AG20443 (cell line): ENCODE measurements at places on chromosomes 12 and 14.

GRCh38 chr12:75984577-75985182 is 46.9 kb downstream of the PHLDA1 start:
- no peak for DNase-seq

DNA sequence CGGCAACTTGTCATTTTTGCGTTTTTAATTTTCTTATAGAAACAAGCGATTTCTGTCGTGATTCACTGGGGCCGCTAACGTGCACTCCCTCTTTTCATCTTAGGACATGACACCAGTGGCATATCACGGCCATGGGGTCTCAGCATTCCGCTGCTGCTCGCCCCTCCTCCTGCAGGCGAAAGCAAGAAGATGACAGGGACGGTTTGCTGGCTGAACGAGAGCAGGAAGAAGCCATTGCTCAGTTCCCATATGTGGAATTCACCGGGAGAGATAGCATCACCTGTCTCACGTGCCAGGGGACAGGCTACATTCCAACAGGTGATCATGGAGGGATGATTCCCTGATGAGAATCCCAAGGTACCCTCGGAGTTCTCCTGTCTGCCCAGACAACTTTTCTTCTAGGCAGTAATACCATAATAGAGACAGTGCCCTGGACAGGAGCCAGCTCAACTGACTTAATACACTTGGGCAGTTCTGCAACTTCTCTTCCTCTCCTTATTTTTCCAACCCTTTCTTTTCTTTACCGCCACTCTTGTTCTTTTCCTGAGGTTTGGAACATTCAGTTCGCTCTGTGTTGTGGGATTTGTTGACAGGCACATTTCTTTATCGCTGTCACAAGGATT is 821 bp downstream of the TMEM106C start:
- DNase-seq = no peak

GRCh38 chr12:9365296-9365695 is 157.1 kb upstream of the PZP start:
- DNase-seq = no peak

DNA sequence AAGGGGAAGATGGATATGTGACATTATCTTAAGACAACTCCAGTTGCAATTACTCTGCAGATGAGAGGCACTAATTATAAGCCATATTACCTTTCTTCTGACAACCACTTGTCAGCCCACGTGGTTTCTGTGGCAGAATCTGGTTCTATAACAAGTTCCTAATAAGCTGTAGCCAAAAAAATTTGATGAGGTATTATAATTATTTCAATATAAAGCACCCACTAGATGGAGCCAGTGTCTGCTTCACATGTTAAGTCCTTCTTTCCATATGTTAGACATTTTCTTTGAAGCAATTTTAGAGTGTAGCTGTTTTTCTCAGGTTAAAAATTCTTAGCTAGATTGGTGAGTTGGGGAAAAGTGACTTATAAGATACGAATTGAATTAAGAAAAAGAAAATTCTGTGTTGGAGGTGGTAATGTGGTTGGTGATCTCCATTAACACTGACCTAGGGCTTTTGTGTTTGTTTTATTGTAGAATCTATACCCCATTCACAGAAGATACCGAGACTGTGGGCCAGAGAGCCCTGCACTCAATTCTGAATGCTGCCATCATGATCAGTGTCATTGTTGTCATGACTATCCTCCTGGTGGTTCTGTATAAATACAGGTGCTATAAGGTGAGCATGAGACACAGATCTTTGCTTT is 36.9 kb downstream of the PSEN1 start:
- DNase-seq = peak; percentile 34

GRCh38 chr12:102682366-102683289 is 202.3 kb upstream of the IGF1 start:
- DNase-seq = no peak

- peak; percentile 93 for DNase-seq
These were observed 108.5 kb upstream of the ESRRB start for GRCh38 chr14:76267322-76268046.

- no peak for DNase-seq
These were observed 764.7 kb downstream of the BCL11B start for GRCh38 chr14:98507264-98507663.

GRCh38 chr12:1108276-1108675 is 117.3 kb downstream of the ERC1 start:
- no peak for DNase-seq

DNA sequence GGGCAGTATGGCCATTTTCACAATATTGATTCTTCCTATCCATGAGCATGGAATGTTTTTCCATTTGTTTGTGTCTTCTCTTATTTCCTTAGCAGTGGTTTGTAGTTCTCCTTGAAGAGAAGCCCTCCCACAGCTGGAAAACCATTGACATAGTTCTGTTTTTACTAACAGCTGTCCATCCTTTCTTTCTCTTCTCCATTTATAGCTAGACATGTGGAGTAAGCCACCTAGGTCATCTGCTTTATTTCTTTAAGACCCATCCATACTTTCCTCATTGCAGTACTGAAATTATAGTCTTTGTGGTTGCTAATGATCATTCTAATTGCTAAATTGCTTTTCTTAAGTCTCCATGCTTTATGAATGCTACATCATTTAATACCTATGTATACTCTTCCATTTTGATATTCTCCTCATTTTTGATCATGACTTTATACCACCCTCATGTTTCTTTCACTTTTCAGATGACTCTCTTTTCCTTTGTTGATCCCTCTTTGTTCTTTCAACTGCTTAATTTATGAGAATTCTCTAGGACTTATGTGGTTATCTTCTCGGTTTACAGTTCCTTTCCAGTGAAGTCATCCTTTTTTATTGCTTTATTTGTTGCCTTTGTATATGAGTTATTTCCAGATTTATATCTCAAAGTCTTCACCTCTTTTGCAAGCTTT is 114.2 kb downstream of the PCNX1 start:
- peak; percentile 19 for DNase-seq

DNA sequence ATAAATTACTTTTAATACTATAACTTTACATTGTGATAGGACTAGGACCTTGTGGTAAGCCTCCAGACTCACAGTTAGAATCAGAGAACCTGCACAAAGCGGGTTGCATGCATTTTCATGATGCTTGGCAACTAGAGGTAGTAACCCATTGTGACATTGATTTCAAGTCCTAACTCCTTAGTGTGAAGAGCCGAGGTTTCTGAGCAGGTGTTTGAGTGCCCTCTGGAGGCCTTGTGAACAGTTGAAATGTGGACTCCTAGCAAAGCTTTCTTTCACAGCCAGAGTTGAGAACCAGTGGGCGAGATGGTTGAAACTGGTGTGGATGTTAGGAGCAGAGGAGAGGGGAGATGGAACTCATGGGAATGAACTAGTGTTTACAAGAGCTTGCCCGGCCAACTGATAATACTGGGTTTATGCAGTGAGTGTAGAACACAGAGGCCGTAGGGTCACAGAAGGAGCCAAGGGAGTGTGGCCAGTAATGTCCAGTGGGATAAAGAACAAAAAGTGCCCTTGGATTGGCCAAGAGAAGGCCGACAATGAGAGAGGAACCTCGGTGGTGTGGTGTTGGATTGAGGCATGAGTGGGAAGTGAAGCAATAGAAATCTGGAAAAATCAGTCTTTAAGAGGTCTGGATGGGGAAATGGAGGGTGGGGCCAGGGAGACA is 10.9 kb downstream of the ZNF664 start:
- DNase-seq = peak; percentile 65

DNA sequence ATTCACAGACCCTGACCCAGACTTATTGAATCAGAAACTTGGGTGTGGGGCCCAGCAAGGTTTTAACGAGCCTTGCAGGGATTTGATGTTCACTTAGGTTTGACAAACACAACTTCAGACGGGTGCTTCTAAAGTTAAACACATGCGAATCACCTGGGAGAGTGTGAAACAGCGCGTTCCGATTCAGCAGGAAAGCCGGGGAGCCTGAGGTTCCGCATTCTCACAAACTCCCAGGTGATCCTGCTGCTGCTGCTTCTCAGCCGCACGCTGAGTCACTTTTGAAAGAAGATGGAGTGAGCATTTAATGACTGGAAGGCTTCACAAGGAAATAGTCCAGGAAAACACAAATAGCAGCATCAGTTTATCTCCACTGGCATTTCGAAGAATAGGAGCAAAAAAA is 44.2 kb upstream of the DDX11 start:
- no peak for DNase-seq

DNA sequence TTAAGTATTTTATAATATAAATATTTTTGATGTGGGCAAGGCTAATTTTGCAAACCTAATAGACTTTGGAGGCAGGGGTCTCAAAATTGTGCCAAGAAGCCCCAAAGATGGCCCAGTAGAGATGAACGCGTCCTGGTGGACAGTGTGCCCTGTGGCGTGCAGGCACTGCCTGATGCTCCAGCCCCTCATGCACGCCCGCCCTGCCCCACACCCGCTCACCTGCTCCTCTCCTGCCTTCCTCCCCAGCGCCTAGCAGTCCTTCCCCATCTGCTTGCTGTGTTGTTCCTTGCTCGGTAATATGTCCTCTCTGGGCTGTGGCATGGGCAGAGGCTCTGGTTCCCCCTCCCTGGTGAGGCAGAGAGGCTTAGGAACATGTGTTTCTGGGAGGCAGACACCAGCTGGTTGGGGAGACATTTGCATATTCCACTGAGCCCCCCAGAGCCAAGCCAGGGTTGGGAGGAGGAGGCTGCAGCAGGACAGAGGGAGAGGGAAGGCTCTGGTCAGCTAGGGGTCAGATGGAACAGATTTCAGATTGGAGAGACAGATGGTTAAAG is 46.8 kb upstream of the GPATCH2L start:
- no peak for DNase-seq

GRCh38 chr14:98477935-98478334 is 794.1 kb downstream of the BCL11B start:
- DNase-seq = no peak

DNA sequence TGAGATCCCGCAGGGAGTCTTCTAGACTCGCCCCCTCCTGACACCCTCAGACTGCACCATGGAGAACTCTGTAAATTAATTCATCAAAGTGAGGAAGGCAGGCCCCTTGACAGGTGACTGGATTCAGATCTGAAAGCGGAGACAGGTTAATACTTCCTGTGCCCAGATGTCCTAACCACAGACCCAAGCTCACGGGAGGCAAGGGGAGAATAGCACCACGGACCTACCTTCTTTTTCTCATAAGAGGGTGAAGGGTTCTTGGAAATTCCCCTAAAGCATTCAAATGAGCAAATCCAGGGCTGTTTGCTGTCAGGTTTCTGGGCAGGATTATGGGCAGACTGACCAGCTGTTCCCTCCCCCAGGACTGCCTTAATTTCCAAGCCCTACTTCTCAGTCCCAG is 170.0 kb downstream of the ZFP36L1 start:
- DNase-seq = no peak

DNA sequence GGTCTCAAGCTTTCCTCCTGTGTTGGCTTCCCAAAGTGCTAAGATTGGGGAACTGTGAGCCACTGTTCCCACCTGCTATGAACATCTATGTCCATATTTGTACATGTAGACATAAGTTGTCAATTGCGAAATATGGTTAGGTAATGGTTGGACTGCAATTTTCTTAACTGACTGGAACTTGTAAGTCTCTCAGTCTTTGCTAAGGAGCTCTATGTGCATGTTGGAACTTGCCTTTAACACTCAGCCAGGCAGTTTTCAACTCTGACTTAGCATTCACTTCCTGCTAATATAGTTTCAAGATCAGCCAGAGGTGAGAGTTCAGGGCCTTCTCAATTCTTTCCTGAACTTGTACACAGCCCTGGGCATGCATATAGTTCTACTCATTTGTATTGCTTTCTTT is 44.5 kb upstream of the EEA1 start:
- peak; percentile 37 for DNase-seq

GRCh38 chr14:97581016-97581415 is 783.8 kb downstream of the VRK1 start:
- DNase-seq = no peak

GRCh38 chr14:53010193-53011040 is 59.6 kb upstream of the FERMT2 start:
- DNase-seq = no peak

DNA sequence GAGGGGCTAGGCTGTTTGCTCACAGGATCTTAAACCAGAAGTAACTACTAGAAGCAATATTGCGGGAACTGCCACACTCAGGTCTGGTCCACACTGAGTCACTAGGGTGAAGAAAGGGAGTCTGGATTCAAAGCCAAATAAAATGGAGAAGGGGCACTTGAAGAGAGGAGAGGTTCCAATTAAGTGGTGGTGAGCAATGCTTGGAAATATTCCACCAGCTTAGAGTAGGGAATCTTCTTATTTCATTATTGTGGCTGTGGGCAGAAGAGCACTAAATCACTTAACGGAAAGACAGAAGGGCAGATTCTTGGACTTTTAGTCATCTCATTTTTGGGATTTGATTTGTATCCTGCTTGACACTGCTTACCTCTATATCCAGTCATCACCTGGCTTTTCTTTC is 48.6 kb upstream of the PPP1R12A start:
- DNase-seq = peak; percentile 84

GRCh38 chr12:89236748-89237383 is 115.4 kb downstream of the DUSP6 start:
- no peak for DNase-seq

DNA sequence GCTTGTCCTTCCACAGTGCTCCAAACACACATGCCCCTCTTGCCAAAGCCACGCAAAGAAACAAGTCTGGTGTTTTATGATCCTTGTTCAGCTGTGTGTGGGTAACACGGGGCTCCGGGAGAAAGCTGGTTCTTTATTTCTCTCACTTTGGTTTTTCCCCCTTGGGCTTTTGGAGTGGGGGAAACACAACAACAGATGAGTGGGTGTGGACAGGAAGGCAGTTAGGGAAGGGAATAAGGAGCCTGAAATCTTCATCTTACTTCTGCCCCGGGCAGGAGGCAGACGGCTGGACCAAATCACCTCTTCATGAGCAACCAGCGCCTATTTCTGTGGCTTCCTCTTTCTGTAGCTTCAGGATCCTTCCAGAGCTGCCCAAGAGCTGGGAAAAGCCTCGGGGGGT is 218.5 kb downstream of the PHETA1 start:
- DNase-seq = no peak

- DNase-seq = no peak
These were observed 5.7 kb upstream of the ZNF385A start for GRCh38 chr12:54390176-54390667.

DNA sequence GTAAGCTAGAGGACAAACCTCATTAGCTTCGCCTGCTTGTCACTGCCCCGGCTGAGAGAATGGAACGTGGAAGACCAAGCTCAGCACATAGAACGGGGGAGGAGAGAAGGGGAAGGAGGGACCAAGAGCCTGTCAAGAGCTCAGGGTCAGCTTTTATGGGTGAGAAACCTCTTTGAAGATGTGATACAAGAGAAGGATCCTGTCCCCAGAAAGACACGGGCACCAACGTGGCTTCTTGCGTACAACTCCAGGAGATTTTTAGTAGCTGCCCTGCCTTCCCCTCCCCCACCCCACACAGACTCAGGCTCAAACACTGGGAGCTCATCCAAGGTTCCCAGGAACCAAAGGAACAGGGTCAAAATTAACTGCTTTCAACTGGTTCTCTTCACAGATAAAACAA is 34.7 kb downstream of the APPL2 start:
- no peak for DNase-seq

- peak; percentile 13 for DNase-seq
These were observed 25.8 kb downstream of the TRIP11 start for GRCh38 chr14:92014040-92014439.
